ENCODE measurements at places on chromosomes 11 and 22.

DNA sequence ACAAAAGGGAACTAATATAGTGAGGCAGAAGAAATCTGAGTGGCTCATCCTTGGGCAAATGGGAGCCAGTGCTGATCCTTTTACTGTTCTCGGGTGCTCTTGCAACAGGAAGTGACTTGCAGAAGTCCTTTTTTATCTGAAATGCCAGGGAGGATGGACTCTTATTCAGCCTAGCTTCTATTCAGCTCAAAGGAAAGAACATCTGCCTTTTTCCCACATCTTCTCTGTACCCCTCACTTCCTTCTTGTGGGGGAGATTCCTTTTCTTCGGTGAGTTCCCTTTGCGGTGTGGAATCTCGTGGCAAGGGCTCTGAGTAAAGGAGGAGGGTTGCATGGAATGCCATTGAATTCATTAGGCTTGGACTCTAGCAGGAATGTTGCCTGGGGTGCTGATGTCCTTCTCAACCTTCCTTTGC lies 76.2 kb downstream of the ZBTB16 start:
- no peak for DNase-seq

DNA sequence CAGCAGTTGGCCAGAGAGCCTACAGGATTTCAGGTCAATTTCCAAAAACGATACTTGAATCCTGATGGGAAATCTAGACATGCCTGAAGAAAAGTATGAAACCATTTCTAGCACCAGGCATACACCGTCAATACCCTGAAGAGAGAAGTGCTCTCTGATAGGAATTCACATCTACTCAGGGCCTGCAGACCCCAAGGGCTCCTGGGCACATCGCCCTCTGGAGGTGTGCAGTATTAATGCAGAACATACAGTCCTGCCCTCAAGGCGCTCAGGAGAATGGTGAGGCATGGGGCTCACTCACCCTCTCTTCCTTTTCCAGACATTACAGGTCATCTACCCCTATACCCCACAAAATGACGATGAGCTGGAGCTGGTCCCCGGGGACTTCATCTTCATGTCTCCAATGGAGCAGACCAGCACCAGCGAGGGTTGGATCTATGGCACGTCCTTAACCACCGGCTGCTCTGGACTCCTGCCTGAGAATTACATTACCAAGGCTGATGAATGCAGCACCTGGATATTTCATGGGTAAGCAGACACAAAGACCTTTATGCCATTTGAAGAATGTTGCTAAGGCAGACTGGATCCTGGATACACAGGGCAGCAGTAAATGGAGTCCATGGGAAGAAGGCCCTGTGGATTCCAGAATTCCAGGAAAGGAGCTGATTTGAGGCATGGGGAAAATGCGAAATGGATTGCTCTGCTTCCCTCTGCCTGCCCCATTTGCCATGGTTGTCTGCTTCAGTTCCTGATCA lies 49.3 kb upstream of the CRTAM start:
- no peak for DNase-seq

DNA sequence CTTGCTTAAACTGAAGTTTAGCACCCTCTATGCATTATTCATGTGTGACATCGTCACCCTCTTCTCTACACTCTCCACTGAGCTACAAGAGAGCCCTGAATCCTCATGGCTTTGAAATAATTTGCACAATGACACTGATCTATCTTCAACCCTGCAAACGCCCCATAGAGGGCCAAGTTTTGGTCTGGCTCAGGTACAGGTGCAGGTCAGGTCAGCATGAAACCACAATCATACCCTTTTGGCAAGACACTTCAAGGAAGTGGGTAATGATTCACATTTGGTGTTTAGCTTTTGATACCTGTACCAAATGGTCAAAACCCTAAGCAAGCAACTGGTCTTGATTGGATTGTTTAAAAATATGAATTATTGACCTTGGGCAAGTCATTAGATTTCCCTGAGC lies 122.2 kb upstream of the CADM1 start:
- DNase-seq: no peak

DNA sequence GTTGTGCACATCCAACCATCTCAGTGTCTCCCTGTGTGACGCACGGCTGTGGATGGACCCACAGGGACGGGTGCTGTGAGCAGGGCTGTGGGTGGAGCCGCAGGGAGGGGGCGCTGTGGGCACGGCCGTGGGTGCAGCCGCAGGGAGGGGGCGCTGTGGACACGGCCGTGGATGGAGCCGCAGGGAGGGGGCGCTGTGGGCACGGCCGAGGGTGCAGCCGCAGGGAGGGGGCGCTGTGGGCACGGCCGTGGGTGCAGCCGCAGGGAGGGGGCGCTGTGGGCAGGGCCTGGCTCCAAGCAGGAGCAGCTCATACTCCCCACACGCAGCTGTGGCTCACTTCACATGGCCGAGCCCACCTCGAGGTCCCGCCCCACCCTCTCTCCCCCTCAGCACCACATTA lies 6.0 kb upstream of the MAPK11 start:
- no peak for DNase-seq

- no peak for DNase-seq
These were observed 46.4 kb upstream of the HEPHL1 start for GRCh38 chr11:93974759-93975158.

DNA sequence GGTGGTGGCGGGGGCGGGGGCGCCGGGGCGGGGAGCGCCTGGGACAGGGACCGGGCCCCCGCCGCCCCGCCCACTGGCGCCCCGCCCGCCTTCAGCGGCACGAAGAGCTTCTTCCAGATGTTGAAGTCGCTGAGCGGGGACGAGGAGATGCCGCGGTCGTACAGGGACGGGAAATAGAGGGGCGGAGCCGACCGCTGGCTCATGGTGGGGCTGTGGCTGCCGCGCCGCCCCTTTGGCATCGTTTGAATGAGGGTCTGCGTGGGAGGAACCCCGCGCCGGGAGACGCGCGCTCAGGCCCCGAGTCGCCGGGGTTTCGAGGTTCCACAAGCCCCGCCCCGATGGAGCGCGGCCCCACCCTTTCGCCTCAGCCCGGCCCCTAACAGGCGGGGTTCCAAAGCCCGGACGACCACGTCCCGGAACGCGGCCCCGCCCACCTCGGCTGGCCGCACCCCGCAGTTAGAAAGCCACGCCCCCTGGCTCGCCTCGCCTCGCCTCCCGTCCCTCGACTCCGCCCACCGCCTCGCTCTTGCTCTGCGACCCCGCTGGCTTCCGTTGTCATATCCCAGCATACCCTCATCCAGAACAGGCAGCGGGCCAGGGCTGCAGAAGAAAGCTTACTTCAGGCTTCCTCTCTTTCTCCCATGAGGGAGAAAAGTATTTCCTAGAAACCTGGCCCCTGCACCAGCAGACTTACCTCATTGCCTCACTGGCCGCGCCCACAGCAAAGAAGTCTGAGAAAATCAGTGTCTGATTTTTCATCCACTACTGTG lies at the start of gene C11orf91:
C11orf91 (minus strand) TSS at position 325 of the 770 bp plus-strand sequence; CDS start at position 239, 86 bp downstream.
- DNase-seq: peak; percentile 90

DNA sequence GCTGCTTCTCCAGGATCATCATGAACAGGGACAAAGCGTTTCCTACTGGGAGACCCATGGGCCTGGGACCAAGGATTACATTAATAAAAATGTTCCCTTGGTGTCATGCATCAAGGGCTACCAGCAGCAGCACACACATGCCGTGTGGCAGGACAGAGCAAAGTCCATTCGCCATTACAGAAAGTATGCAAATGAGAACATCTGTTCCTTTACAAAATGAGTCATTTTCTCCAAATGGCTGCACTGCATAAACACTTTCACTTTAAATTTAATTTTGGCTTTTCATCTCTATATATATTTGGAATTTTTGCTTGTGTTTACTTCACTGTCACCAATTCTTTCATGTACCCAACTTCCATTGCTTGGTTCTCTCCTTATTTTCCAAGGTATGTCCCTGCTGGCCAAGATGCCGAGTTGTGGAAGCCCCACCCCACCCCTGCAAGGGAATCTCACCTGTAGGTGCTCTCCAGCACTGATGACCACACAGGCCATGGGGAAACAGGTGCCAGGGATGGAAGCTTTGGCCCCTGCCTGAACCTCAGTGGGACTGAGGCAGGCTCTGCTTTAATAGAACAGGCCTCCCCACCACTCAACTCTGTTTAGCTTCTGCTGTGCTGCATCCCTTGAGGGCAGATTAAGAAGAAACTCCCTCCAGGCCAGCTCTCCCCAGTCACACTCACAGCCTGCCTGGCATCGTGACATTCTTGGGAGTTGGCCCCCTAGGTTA lies 15.6 kb upstream of the GNAZ start:
- DNase-seq: no peak

DNA sequence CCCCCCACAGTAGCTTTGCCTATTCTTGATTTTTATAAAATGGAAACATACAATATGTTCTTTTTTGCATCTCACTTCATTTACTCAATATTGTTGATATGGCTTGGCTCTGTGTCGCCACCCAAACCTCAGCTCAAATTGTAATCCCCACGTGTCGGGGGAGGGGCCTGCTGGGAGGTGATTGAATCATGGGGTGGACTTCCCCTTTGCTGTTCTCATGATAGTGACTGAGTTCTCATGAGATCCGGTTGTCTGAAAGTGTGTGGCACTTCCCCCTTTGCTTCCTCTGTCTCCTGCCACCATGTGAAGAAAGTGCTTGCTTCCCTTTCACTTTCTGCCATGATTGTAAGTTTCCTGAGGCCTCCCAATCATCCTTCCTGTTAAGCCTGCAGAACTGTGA lies 431.3 kb downstream of the MN1 start:
- DNase-seq: no peak

DNA sequence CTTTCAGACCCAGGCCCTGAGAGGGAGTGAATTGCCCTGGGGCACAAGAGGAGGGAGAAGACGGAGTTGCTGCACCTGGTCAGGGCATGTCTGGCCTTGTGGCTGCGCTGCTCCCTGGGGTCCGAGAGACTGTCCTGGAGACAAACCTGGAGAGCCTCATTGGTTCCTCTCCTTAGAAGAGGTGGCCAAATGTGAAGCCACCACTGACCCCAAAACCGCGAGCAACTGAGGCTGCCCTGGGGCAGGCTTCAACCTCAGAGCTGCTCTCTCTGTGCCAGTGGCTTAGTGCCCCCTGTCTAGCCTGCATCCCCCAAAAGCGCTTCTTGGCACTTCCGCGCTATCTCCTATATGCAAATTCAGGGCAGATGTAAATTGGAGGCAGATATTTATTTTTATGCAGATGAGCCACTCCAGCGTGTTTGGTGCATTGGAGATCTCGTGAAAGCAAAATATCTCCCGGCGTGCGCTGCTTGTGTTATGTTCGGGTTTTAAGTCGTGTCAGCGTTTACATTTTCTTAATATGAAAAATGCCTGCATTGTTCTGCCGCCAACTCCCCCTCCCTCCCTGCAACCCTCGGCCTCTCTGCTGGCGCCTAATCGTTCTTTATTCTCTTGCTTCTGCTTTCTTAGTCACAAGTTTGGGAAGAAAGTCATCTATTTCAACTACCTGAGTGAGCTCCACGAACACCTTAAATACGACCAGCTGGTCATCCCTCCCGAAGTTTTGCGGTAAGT lies 69.5 kb downstream of the ARHGAP8 start:
- DNase-seq: no peak

GRCh38 chr11:58576887-58577471 lies 1.3 kb upstream of the LPXN start:
- no peak for DNase-seq

All from stimulated activated CD4-positive, alpha-beta T cell treated with anti-CD3 and anti-CD28 coated beads, Interleukin-1b, Interleukin-23, amount 100 ng/mL, for 4 hours (primary cell).